ENCODE measurements at places on chromosomes 6 and 20.

- no peak for DNase-seq
These were observed 145.1 kb downstream of the SAMD5 start for GRCh38 chr6:147653631-147654030.

DNA sequence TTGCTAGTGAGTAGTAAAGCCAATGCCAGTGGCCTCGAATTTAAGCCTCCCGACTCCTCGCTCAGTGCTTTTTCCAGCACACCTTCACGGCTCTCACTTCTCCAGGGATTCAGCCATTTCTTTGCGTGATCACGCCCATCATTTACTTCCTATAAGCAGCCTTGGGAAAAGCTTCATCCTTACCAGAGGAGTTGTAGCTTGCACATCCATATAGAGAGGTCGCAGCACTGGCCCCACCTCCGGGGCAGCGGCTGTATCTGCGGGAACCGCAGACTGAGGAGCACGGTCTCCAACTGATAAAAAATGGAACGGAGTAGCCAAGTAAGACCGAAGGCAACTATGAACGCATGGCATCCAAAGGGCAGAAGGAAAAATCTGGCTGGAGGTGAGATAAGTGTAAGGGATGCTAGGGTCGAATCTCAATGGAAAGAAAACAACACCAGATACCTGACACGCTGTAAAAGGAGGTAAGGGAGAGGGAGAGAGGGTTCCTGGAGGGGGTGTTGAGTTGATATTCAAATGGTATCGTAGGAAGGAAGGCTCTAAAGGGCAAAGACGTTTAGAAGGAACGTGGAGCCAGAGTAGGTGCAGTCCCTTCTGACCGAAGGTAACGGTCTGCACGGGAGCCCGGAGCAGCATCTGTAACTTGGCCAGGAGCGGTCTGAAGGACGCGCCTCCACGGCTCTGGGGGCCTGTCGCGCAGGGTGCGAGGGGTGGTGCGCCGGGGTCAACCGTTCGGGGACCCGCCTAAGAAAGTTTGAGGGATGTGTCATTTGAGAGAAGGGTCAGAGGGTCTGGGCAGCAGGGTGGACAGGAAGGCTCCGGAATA, 640 bp downstream of the NFS1 start:
- peak; percentile 6 for DNase-seq

GRCh38 chr6:154491567-154492470, 18.7 kb downstream of the CNKSR3 start:
- DNase-seq: no peak

GRCh38 chr6:27119761-27120160, 127.7 kb upstream of the PRSS16 start:
- no peak for DNase-seq

DNA sequence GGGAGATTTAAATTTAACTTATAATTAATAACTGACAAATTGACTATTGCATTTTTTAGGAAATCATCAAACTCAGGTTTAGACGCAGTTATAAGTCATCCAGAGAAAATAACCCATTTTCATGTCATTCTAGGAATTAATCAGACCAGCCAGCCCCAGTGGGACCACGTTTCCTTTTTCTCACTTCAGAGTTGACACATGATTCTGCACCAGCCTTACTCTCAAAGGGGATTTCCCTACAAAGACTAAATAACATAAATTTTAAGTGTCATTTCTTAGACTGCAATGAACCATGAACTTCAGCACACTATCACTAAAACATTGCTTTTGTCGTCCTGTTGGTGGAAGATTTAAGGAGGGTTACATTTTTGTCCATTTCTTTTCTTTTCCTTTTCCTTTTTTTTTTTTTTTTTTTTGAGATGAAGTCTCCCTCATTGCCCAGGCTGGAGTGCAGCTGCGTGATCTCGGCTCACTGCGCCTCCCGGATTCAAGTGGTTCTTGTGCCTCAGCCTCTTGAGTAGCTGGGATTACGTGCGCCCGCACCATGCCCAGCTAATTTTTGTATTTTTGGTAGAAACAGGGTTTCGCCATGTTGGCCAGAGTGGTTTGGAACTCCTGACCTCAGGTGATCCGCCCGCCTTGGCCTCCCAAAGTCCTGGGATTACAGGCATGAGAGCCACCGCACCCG, 3.6 kb downstream of the IPCEF1 start:
- DNase-seq: peak; percentile 85

DNA sequence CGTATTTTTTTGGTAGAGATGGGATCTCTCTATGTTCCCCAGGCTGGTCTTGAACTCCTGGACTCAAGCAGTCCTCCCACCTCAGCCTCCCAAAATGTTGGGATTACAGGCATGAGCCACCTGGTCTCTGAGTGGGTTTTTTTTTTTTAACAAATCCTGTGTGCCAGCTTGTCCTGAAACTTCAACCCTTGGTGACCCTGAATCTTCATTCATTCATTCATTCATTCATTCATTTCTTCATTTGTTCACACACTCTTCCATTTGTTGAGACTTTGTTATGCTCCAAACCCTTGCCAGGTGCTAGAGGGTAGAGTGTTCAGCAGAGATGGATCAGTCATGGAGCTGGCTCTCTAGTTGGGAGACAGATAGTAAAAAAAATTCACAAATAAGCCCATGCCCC, 12.0 kb upstream of the VAPB start:
- no peak for DNase-seq

DNA sequence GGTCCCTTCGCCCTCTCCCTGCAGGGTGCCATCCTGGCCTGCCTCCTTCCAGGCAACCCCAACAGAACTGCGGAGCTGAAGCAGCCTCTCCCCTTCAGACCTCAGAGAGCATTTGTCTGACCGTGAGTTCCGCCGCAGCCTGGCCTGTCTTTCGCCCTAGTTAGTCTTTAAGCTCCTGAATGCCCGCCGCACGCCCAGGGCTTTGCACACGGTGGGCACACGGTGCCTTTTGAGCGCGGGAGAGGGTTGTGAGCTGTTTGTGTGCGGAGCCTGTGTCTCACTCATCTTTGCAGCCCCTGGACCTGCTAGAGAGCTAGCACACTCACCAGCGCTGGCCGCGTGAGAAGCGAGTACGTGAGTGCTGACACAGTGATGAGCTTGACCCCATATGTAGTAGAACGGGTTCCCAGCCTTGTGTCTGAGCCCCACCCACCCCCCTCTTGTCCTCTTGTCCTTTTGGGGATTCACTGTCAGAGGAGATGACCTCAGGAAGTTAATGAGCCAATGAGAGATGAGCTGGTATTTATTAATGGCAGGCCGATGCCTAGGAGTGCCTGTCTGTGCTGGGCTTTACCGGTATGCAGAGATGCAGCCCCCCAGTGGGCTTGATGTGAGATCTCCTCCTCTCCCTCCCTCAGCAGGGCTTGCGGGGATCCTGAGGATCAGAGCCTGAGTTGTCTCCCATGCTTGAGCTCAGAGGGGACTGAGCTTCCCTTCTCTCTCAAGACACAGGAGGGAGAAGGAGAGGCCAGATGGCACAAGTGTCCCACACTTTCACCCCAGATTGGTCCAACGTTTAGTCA, 249.2 kb downstream of the FARS2 start:
- no peak for DNase-seq

DNA sequence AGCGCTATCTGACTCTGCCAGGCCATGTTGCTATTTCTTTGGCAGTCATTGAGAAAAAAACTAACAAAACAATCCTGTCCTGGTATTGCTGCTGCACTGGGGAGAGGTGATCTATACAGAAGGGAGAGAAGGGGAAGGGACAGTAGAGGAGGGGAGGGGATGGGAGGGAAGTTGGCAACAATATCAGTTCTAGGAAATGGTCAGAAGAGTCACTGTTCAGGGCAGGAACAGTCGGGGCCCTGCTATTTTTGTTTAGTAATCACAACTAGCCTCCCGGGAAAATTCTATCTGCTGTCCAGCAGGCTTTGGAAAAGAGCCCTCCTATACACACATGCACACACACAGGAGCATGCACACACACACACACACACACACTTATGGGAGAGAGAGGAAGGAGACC, 142.3 kb upstream of the CARMIL1 start:
- DNase-seq: no peak

GRCh38 chr6:14500809-14501208, 383.2 kb downstream of the CD83 start:
- DNase-seq: no peak

- DNase-seq: no peak
These were observed 51.8 kb upstream of the SLC32A1 start for GRCh38 chr20:38672504-38672903.

DNA sequence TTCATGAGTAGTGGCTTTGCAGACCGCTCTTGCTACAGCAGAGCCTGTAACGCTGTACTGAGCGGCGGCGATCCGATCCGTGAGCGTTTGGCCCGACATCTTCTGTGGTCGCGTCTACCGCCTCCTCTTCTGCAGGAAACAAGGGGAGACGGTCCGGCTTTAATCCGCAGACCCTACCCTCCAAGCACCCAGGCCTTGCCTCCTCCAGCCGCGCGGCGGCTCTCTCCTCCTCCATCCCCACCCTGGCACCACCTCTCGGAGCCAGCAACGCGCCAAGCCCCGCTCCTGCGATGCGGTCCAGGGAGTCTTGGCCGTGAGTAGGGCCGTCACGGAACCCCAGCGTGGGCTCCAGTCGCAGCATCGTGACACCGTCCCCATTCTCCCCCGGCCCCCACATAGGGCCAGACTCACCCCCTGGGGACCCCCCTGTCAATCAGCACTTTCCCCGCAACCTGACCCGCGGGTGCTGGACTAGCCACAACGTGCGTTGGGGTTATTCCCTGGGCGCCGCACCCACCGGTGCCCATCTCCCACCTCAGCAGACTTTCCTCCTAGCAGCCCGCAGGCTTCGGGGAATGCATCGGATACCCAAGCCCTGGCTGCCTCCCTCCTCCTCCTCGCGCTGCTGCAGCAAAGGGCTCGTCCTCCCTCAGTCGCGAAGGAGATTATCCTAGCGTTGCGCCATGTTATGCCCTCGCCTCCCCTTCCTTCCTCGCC, 914 bp downstream of the SNAP91 start:
- DNase-seq: no peak
